Stimulated activated CD4-positive, alpha-beta T cell treated with anti-CD3 and anti-CD28 coated beads, Interleukin-2, amount 100 ng/mL, for 24 hours (primary cell): ENCODE measurements at places on chromosomes 1 and 21.

GRCh38 chr1:176854758-176855745 lies 309.5 kb downstream of the ASTN1 start:
- DNase-seq: no peak

DNA sequence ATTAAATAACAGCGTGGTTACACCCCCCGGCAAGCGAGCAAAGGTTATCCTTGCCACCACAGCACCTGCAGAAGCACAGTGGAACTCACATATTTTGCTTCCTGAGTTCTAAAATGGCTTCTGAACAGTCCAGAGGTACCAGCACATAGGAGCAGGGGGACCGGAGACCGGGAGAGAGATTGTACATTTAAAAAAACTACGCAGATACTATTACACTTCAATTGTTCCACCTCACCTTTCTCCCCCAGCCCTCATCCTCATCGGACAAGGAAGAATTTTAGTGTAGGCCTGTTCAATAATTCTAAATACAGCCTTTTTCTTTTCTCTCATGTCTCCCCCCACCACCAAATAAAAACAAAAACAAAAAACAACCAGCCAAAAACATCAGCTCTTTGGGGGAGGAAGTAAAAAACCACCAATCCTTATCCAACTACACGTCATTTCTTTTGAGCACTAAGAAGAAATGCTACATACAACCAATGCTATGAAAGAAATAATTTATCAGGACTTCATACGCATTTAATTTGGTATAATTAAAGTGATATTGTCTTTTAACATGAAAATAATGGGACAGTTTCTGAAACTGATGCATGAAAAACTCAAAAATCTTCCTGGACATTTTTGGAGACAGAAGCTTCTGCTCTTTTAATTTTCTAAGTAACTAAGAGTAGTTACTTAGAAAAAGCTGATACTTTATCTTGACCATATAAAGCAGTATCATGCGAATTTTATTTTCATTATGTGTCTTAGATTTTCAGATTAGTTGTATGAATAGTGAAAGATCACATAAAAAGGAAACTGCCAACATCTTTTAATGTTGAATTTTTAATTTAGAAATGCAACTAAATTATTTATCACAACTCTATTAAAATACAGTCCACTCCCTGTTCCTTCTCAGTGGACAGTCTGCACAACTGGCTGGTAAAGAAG lies 9.1 kb downstream of the CDKN2C start:
- no peak for DNase-seq

GRCh38 chr1:29557066-29557465 lies 320.7 kb downstream of the PTPRU start:
- DNase-seq: no peak

- no peak for DNase-seq
Observed at GRCh38 chr1:175132436-175132835, 60.1 kb downstream of the KIAA0040 start.

GRCh38 chr1:29931477-29932175 lies 695.3 kb downstream of the PTPRU start:
- DNase-seq: no peak
